Esophagus squamous epithelium (tissue), 5 donors: ENCODE measurements at places on chromosomes 6 and 20.

GRCh38 chr20:20363799-20364592 is 3.9 kb upstream of the INSM1 start:
- no peak for DNase-seq

GRCh38 chr6:89273816-89274215 is 41.3 kb downstream of the GABRR2 start:
- DNase-seq: no peak

DNA sequence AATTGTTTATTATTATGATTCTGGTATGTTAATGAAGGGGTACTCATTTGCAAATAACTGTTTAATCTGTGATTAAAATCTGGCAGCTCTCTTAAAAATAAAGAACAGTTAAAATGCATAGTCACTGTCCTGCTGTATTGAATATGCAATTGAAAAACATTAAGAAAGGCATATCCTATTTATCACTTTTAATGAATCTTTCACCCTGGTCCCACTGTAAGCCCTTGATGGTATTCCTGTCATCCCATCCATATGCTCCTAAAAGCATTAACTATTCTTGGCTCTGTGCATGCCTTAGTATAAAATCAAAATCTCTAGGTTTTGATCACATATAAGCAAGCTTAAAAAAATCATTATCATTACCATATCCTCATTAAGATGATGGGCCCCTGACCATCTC is 411.0 kb upstream of the SOX4 start:
- DNase-seq: no peak

GRCh38 chr6:14384175-14384949 is 266.8 kb downstream of the CD83 start:
- DNase-seq: no peak

DNA sequence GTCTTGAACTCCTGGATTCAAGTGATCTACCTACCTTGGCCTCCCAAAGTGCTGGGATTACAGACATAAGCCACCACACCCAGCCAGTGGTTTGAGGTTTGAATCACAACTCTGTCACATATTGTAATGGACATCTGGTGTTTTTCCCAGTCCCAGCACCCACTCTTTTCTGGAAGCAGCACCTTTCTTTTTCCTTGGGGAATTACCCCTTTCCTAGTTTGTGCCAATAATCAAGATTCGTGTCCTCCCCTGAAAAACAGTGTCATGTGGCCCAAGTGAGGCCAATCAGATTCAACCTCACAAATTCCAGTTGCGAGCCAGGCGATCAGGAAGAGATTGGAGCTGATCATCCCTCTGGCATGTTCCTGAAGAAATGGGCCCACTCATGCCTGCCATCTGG is 71.7 kb upstream of the SGK1 start:
- DNase-seq: no peak

- no peak for DNase-seq
Measured at GRCh38 chr6:41682497-41683272, 44.4 kb downstream of the MDFI start.

GRCh38 chr6:166382500-166382932 is 224 bp downstream of the MPC1 start:
- DNase-seq: no peak

GRCh38 chr20:1207293-1207878 is 4.1 kb downstream of the C20orf202 start:
- DNase-seq: no peak

- no peak for DNase-seq
Measured at GRCh38 chr20:11718474-11719094, 199.1 kb upstream of the BTBD3 start.

DNA sequence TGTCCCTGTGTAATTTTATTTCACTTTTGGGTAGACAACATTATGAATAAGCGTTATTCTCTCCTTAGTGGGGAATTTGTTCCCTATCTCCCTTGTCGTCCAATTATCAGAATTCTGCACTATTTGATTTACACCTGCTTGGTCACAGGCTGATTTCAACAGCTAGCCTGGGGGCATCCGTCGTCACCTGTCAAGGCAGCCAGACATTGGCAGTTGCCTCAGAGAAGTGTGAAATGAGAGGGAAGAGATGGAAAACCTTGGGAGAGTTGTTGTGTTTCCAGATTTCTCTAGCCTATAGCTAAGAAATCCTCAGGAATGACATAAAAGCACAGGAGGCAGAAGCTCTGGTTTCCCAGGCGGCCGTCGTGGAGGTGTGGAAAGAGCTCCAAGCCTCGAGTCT is 891 bp upstream of the GHRH start:
- DNase-seq: no peak

GRCh38 chr6:160088069-160088783 is 33.4 kb upstream of the SLC22A1 start:
- DNase-seq: no peak

- DNase-seq: no peak
Measured at GRCh38 chr6:126664271-126664670, 324.4 kb downstream of the CENPW start.

- DNase-seq: no peak
Measured at GRCh38 chr6:168956884-168957730, 296.5 kb downstream of the THBS2 start.
